ENCODE measurements at places on chromosomes 2 and 18.

- no peak for DNase-seq
Observed at GRCh38 chr2:46369783-46370182, 72.6 kb downstream of the EPAS1 start.

DNA sequence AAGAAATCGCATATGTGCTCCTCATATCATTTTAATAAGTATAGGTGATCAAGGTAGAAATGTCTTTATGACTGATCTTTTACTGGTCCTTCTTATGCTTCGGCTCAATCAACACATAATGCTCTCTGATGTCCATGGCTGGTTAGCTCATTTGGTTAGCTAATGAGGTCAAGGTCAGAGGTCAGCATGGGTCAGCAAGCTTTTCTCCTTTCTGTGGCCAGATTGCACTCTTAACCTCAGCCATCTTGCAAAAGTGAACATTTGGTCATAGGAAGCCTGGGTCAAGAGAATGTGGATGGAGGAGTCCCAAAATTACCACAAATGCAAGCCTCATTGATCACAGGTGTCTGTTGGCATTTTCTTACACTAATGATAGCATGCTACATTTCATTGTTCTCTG, 35.4 kb upstream of the DARS1 start:
- no peak for DNase-seq

DNA sequence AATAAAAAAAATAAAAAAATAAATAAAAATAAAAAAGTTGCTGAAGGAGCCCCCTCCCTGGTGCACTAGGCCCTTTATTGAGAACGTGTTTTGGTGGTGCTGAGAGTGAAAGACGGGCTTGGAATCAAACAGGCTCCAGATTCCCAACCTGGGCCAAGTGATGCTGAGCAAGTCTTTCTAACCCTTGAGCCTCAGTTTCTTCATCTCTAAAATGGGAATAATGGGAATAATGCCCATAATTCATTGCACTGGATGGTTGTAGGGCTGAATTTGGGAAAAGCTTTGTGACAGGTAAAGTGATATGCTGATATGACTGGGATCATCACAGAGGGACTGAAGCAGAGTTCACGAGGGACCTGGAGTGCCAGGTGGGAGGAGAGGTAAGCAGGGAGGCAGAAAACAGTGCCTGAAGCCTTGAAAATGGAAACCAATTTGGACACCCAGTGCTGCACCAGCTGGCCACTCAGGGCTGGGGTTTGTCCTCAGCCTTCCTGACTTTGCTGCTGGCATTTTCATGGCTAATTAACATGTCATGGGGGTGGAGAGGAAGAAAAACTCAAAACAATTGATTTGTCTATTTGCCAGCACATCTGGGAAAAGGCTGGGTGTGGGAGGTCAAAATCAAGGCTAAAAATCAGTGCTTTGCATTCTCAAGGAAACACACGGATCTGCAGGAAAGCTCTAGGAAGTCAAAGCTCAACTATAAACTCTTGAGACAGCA, 241.3 kb downstream of the LOXHD1 start:
- DNase-seq: no peak

GRCh38 chr2:18901242-18901641, 311.9 kb upstream of the NT5C1B start:
- DNase-seq: no peak

GRCh38 chr2:122635686-122636085, 880.2 kb downstream of the TSN start:
- DNase-seq: no peak
